Pancreas (tissue), 10 donors: ENCODE measurements at places on chromosomes 7 and 10.

- H3K4me1 ChIP-seq, result peaks cover 5% of the 10 kb centered on the region
- H3K27ac ChIP-seq, result no peak overlapping the region
- no peaks in the 10 kb centered on the region for H3K27me3 ChIP-seq
- H3K4me3 ChIP-seq, result no peak overlapping the region
Observed at GRCh38 chr7:74025730-74026129, 2.2 kb upstream of the ELN start.

GRCh38 chr10:55550236-55550635 lies 749.2 kb upstream of the PCDH15 start:
- H3K4me3 ChIP-seq, result no peak overlapping the region
- H3K27ac ChIP-seq, result no peak overlapping the region
- no peaks in the 10 kb centered on the region for H3K36me3 ChIP-seq
- H3K4me1 ChIP-seq, result no peaks in the 10 kb centered on the region

DNA sequence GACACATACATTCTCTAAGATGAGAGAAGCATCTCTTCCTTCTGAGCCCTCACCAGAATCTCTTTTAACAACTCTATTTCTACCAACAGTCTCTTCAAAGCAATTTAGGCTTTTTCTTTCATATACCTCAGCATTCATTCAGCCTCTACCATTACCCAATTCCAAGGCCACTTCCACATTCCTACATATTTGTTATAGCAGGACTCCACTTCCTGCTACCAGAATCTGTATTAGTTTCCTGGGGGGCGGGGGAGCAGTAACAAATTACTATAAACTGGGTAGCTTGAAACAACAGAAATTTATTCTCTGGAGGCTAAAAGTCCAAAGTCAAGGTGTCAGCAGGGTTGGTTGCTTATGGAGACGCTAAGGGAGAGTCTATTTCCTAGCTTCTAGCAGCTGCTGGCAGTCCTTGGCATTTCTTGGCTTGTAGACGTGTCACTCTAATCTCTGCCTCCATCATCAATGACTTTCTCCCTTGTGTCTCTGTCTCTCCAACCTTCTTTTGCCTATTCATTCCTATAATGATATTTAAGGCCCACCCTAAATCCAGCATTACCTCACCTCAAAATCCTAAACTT lies 7.4 kb downstream of the PRPS1L1 start:
- no peak overlapping the region for H3K4me3 ChIP-seq
- H3K27ac ChIP-seq, result no peak overlapping the region
- no peaks in the 10 kb centered on the region for H3K27me3 ChIP-seq

GRCh38 chr7:34952822-34953221 lies 84.5 kb downstream of the DPY19L1 start:
- no peak for DNase-seq
- H3K27ac ChIP-seq, result no peak overlapping the region
- no peak overlapping the region for H3K4me3 ChIP-seq
- H3K4me1 ChIP-seq, result no peaks in the 10 kb centered on the region
- no peaks in the 10 kb centered on the region for H3K36me3 ChIP-seq

DNA sequence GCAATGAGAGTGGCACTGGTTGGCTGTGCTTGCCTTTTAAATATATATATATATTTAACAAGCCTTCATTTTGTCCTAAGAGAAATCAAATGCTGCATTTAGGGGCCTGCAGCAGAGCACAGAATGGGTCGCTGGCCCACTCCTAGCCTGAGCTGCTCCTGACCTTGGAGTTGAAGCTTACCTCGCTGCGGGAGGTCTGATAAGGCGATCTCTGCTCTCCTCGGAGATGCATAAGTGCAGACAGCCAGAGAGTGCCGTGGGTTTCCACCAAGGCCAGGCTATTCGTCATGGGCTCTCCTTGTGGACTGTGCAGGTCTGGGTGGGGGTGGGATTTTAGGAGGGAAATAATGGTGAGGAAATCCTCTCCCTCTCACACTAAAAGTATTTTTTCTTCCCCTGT lies 99.5 kb upstream of the IKZF1 start:
- no peaks in the 10 kb centered on the region for H3K4me1 ChIP-seq
- H3K27me3 ChIP-seq, result no peaks in the 10 kb centered on the region
- no peak for DNase-seq
- no peaks in the 10 kb centered on the region for H3K36me3 ChIP-seq
- H3K27ac ChIP-seq, result no peak overlapping the region
- H3K4me3 ChIP-seq, result no peak overlapping the region

GRCh38 chr7:76261931-76262330 lies 40.5 kb upstream of the HSPB1 start:
- H3K4me3 ChIP-seq, result no peak overlapping the region
- peaks cover 3% of the 10 kb centered on the region for H3K4me1 ChIP-seq
- no peak overlapping the region for H3K27ac ChIP-seq
- H3K36me3 ChIP-seq, result no peaks in the 10 kb centered on the region

DNA sequence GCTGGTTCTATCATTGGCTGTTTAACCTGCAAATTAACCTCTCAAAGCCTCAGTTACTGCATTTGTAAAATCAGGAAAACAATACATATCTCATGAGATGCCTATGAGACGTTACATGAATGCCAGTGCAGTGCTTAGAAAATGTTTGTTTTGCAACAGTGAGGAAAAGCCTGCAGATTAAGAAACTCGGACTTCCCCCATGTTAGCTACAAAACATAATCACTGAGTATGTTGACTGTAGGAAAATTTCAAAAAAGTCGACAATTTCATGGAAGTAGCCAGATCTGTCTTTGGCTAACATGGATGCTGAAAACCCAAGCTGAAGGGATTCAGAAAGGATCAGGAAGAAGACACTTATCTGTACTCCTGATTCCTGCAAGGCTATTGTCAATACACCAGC lies 121.4 kb downstream of the TRIL start:
- no peak overlapping the region for H3K27ac ChIP-seq
- H3K36me3 ChIP-seq, result no peaks in the 10 kb centered on the region
- no peak for DNase-seq
- H3K4me1 ChIP-seq, result no peaks in the 10 kb centered on the region
- H3K4me3 ChIP-seq, result no peak overlapping the region
- no peaks in the 10 kb centered on the region for H3K27me3 ChIP-seq
